Psoas muscle (tissue), 8 donors: ENCODE measurements at places on chromosomes 5 and 9. TPM values are rescaled to one million over a fixed set of nuclear protein-coding genes. Genes with fewer than 3 reads are reported as not detected.

The HAVCR2 gene
- 1.4 TPM for polyA plus RNA-seq

The RANBP17 gene
- 0.03 TPM for polyA plus RNA-seq

The CLTA gene
- polyA plus RNA-seq = 125 TPM

The FCN2 gene
- polyA plus RNA-seq = 0.07 TPM

The IRX4 gene
- polyA plus RNA-seq = not detected

The BTNL8 gene
- polyA plus RNA-seq = not detected
